ENCODE measurements at places on chromosomes 4 and X. TPM values are rescaled to one million over a fixed set of nuclear protein-coding genes. Genes with fewer than 3 reads are reported as not detected.
A peak's percentile ranks its signal among the peaks of the same experiment; 100 is the strongest.

DNA sequence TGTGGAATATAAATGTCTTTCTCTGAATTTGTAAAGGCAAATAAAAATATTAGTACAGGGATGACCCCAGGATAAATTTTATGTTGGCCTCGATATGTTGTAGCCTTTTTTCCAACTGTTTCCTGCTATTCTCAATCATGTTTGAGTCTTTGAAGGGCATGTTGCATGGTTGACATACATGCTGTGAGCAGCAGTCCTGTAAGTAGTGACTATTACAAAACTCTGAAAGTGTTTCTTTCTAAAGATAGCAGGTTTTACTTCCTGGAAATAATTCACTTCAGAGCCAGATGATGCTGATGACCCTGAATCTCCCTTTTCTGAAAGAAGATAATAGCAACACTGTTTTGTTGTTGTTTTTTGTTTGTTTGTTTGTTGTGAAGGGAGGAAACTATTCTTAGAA lies 393.0 kb upstream of the GNPDA2 start:
- DNase-seq, result no peak

DNA sequence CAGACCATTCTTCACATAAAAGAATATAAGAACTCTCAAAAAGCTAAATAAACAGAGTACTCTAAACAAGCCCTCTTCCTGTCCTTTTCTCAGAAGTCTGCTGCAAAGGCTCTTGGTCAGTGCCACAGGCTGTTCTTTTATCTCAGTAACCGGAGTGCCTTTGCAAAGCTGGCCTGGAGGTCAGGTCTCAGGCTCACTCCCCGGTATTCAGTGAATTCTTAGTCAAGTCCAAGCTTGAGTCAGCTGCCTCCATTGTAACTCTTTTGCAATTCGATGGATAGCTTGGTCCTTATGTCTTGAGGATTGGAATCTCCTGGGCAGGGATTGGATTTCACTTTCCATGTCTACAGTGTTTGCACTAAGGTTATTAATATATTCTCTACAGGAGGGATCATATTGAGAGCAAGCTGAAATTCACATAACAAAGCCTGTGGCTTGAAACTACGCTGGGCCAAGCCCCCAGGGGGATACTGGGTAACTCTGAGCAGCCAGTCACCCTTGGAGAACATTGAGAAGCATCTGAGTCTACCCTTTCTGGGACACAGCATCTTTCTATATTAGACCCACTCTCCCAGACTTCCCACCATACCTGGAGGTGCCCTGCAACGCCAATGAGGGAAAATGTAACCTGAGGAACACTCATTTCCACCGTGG lies 10.0 kb upstream of the HS6ST2 start:
- no peak for DNase-seq

Gene NCAPG
- total RNA-seq, result 82.1 TPM

GRCh38 chrX:8955511-8955910 lies 78.4 kb downstream of the FAM9B start:
- DNase-seq, result peak; percentile 51

- DNase-seq, result peak; percentile 81
Measured at GRCh38 chrX:45699158-45699557, 498.5 kb upstream of the DIPK2B start.

- no peak for DNase-seq
Measured at GRCh38 chr4:152935143-152935542, 980 bp upstream of the FHDC1 start.

Gene ENPEP
- total RNA-seq, result not detected

DNA sequence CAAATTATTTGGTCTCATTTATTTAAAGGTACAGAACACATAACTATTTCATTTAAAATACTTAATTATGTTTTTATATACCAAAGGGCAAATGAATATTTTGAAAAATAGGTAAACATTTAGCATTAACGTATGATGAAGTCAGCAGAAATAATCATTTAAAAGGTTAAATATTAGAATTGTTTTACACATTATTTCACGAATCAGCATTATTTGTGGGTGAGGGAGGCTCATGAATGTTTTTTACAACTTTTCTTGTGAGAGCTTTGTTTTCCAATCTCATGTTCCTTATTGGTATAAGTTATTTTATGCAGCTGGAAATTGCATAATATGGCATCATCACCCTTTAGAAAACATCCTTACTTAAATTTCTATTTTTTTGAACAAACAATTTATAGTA lies 73.9 kb upstream of the FSTL5 start:
- no peak for DNase-seq

Gene STAP1
- not detected for total RNA-seq

- peak; percentile 24 for DNase-seq
Measured at GRCh38 chr4:54423066-54423465, 194.0 kb downstream of the PDGFRA start.

DNA sequence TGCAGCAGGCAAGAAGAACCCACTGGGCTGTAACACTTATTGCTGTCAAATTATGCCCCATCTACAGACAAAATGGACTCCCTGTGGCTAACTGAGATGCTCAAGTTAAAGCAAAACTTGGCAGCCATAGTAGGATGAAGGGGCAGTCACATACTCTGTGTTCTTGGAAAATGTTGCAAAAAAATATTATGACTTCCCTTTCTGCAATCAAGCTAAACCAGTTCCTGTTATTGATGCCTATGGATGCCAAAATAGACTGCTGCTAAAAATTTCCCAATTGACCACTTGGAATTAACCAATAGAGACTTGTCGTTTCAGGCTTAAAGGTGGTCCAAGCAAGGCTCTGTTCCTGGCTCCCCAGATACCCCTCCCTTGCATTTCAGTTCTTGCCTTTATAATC lies 49.5 kb downstream of the IQCM start:
- no peak for DNase-seq

Gene ADH1C
- 0.48 TPM for total RNA-seq

Gene BBS12
- total RNA-seq, result 3.5 TPM

Measured in RPMI7951 (cell line).